ENCODE measurements at places on chromosomes 7 and 10.

DNA sequence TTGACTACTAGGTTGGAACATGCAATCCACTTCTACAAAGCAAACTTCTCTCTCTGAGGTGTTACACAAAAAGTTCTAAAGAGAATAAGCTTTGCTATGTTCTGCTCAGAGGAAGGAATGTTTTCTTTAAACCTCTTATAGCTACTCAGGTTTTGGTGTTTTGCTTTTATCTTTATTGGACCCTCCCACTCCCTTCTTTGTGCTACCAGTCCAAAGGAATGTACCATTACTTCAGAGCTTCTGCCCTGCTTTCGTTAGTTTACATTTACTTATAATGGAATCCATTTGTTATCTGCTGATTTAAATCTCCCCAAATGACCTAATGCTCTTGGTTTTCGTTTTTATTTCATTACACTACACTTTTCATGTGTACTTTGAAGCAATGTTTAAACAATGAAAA lies 154.9 kb downstream of the ATE1 start:
- no peak for DNase-seq

DNA sequence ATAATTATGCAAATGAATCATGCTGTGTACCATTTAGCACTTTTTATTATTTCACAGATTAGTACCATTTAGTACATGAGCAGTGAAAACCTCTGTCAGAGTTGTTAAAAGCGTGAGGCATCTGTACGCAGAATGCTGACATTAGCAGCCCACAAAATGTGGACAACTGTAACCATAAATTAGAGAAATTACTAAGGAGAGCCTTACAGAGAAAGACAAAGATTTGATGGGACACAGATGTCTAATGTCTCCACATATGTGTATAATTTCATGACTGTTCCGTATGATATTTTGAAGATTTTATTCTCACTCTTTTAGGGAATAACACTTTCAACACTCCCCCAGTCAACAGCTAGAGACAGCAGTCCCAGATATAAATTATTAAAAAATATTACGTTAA lies 414.0 kb upstream of the ANKRD30A start:
- no peak for DNase-seq

DNA sequence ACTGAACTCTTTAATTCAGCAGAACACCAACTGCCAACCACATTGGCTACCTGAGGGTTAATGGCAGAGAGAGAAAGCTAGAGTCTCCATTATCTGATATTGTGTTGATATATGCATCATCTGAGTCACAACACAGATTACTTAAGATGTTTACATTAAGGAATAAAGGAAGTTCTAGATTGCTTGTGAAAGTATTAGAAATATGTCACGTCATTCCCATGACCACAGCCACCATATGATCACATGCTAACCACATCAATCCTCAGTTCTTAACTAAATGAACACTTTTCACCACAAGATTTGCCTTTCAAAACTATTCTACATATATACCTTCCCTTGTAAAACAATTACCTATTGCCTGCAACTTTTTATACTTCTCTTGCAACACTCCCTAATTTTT lies 337.9 kb downstream of the FGFR2 start:
- DNase-seq, result no peak

GRCh38 chr10:127399668-127400067 lies 149.4 kb upstream of the NPS start:
- no peak for DNase-seq

- DNase-seq, result no peak
Observed at GRCh38 chr7:153452661-153453060, 599.5 kb upstream of the DPP6 start.

DNA sequence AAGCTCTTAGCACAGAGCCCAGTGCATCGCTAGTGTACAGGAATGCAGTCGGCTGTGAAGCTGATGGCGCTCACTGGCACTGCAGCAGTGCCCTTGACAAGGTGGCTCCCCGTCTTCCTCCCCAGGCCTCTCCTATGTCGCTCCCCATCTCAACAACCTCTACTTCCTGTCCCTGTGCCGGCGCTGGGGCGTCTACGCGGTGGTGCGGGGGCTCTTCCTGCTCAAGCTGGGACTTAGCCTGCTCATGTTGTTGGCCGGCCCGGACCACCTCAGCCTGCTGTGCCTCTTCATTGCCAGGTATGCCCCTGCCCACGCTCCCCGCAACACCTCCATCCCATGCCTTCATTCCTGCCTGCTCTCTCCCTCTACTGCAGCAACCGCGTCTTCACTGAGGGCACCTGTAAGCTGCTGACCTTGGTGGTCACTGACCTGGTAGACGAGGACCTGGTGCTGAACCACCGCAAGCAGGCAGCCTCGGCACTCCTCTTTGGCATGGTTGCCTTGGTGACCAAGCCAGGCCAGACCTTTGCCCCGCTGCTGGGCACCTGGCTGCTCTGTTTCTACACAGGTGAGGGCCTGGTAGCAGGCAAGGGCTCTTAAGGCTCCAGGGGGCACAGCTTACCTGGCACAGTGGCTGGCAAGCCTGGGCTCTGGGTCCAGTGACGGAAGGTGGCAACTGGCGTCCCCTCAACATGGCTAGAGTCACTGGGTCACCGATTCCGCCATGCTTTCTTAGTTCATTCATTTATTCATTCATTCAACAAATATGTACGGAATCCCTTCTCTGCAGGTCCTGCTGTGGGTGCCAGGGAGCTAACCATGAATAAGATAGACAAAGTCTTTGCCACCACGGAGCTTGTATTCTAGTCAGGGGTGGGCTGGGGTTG lies 22.3 kb upstream of the C10orf95 start:
- no peak for DNase-seq

GRCh38 chr7:44150466-44150832 lies 9.3 kb upstream of the MYL7 start:
- DNase-seq, result no peak

DNA sequence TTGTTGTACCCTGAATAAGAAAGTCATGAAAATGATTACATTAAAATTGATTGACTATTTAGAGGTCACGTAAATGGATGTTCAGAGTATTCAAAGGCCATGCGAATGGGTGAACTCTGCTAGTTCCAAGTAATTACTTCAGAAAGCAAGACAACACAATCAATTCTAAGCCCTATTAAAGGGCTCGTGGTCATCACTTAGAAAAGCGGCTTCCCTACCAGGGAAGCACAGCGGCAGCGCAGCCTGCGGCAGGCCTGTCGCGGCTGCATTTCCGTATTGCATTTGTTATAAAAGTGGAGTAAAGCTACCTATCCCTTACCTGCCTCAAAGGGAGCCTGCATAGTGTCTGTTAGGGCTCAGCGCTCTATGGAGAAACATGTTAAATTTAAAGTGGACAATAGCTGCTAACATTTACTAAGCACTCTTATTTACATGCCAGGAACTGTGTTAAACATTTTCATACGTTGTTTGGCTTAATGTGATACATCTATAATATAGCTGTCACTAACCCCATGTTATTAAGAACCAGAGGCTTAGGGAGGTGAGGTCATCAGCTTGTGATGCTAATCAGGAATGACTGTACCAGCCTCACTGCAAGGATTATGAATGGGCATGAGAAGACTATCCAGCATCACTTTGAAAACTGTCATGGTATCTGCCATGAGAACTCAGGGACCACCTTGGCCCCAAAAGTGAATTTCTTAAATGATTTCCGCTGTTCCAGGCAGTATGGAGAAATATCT lies 187.5 kb downstream of the CELF2 start:
- no peak for DNase-seq

DNA sequence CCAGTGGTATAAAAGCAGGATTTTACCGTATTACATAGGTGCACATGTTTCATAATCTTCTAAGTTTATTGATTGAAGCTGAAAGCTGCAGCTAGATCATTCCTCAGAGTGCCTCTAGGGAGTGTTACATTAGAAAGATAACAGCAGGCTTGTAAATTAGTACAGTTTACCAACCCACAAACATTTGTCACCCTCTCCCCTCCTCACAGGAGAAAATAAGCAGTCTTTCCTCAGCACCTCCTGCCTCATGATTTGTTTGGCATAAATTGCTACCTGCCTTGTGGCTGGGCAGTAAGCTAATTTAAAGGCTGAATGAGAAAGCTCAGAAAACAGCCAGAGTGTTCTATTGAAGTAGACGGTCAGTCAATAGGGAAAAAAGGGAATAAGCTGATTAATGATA lies 74.2 kb downstream of the NXPH1 start:
- no peak for DNase-seq

DNA sequence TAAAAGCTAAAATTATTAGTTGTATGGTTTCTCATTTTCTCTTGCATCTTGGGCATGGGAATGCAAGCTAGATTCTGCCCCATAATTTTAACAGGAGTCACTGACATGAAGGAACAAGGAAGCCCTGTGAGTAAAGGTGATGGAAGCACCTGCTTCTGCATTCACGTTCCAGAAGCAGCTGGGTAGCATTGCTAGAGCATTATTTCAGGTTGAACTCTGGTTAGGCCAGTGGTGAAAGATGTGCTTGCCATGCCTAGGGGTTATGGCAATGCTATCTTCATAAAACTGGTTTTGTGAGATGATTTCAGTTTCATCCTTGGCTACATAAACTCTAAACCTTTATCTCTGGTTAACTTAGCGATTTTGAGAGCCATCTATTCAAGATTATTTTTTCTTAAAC lies 151.4 kb downstream of the TFEC start:
- no peak for DNase-seq

GRCh38 chr7:129470411-129470810 lies 31.9 kb upstream of the SMKR1 start:
- no peak for DNase-seq

DNA sequence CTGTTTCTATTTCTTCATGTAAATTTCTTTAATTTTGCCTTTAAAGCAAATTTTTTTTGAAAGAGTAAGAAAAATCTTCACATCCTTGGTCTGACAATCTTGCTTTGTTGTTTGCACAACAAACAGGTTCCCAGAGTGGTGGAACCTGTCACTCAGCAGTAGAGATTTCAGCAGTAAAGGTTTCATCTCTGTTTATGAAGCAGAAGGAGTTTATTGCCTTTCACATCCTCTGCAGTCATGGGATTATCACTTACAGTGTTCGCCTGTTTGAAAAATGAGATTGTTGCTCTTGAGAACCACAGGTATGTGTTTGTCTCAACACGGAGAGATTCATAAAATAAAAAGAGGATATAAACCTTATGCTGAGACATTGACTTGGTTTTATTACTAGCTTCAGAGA lies 342.6 kb downstream of the IPMK start:
- no peak for DNase-seq

- no peak for DNase-seq
Observed at GRCh38 chr10:84406561-84406960, 78.2 kb downstream of the CCSER2 start.

DNA sequence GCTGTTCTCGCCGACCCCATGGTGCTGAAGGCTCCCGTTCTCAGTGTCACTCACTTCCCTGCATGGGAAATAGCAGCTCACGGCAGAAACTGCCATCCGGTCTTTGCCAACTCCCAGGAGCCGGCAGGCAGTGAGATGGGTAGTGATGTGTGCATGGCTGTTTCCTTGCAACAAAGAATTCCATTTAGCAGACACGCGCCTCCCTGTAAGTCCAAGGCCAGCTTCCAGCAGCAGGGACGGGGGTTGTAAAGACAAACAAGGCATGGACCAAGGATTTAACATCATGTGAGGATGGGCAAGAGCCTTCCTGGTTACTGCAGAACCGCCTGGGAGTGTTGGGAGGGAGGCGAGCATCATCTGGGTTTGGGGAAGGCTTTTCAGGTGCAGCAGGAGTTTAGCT lies 273.1 kb downstream of the GLRX3 start:
- no peak for DNase-seq

Data from GM03348 (cell line).